ENCODE measurements at places on chromosomes 4 and X.

DNA sequence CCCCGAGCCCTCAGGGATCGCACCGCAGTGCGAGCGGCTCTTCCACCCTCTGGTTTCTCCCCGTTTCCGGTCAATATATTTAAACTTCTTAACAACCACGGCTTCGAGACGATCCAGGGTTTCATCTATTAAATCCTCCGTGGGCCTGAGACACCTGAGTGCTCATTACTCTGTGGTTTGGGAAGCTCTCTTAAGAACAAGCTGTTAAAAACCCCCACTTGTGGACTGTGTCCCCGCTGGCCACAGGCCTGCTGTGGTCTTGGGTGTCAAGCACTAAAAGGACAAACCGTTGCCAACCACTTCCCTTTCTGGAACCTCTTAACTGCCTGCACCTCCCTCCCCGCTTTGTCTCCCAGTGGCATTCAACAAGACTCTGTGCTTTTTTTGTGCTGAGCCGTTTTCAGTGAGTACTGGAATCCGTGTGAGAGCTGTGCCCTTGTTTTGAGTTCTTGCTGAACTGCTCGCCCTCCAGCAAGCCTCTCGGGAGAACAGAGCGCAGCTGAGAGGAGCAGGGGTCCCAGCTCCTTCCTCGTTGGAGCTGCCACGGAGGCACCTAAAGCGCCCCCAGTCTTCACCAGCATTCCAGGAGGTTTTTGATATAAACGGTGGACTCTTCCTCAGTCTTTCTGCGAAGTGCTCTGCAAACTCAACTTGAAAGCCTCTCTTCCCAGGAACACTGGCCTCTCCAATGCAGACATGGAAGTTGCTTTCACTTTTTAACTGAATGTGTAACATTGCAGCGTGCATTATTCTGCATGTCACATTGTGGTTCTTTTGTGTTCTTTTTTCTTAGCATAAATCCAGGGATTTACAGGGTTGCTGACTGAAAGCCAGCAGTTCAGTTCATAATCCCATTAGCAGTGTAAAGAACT, 691 bp upstream of the IGFBP7 start:
- peaks cover 17% of the 10 kb centered on the region for H3K27me3 ChIP-seq
- H3K4me3 ChIP-seq: peak overlapping the region; percentile 91
- H3K36me3 ChIP-seq: peaks cover 3% of the 10 kb centered on the region
- H3K4me1 ChIP-seq: peaks cover 7% of the 10 kb centered on the region
- no peak overlapping the region for H3K27ac ChIP-seq

DNA sequence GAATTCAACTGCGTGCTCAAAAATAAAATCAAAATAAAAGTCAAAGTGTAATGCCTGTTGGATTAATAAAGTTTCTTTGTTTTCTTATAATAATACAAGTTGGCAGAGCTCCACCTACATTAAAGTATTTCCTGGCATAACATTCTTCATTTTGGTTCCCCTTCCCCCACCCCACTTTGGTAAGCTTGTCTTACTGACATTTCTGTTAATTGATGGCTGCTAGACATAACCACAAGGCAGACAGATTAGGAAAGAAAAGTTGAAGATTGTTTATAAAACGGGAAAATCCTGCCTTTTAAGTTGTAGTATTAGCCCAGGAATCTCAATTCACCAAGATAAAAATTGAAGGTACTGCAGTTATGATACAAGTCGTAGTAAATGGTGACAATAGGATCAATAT, 246.5 kb upstream of the RPS6KA3 start:
- no peak overlapping the region for H3K4me3 ChIP-seq
- H3K4me1 ChIP-seq: no peaks in the 10 kb centered on the region
- DNase-seq: no peak
- no peaks in the 10 kb centered on the region for H3K36me3 ChIP-seq

- no peaks in the 10 kb centered on the region for H3K4me1 ChIP-seq
- H3K4me3 ChIP-seq: no peak overlapping the region
- H3K27me3 ChIP-seq: no peaks in the 10 kb centered on the region
- H3K27ac ChIP-seq: no peak overlapping the region
Observed at GRCh38 chr4:141021397-141022110, 111.7 kb downstream of the RNF150 start.

- DNase-seq: no peak
- H3K36me3 ChIP-seq: no peaks in the 10 kb centered on the region
- no peak overlapping the region for H3K4me3 ChIP-seq
- H3K27me3 ChIP-seq: no peaks in the 10 kb centered on the region
- no peaks in the 10 kb centered on the region for H3K4me1 ChIP-seq
- no peak overlapping the region for H3K27ac ChIP-seq
Observed at GRCh38 chr4:92074839-92075238, 228.9 kb upstream of the GRID2 start.

DNA sequence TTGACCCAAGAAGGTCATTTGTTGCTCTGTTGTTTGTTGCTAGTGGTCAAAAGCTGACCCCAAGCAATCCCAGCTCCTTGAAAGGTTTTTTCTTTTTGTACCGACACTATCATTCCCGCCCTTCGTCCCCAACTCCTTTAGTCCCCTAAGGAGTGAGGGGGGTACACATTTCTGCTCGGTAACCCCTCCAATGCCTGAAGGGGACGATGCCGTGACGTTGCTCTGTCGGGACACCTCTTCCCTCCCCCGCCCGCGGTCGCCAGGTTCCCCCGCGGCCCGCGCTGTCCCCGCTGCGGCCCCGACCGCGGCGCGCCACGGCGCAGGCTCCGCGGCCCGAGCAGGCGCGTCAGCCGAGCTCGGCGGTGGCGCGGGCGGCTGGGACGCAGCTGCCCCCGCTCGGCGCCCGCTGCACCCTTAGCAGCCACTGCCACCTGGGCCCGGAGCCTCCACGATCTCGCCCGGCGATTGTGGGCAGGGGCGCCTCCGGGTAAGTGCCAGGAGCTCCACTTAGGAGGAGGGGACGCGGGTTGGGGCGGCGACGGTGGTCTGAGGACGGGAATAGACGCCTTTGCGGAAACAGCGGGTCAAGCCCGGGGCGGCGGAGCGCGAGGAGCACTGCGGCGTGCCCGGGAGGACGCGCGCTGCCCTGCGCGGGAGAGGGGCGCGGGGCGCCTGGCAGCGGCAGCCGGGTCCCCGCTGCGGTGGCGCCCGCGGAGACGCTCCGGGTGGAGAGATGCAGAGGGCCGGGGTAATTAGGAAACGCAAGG, at the start of gene GLRB:
TSS of gene GLRB (plus strand) at position 340 of the 767 bp plus-strand sequence. CDS start 1,875 bp downstream, outside the sequence.
- H3K27me3 ChIP-seq: peaks cover 2% of the 10 kb centered on the region
- no peak within 1 kb of the TSS for H3K27ac ChIP-seq
- H3K4me3 ChIP-seq: peak within 1 kb of the TSS; percentile 47
- no peaks in the 10 kb centered on the region for H3K4me1 ChIP-seq
- no peak for DNase-seq
- no peaks in the 10 kb centered on the region for H3K36me3 ChIP-seq

DNA sequence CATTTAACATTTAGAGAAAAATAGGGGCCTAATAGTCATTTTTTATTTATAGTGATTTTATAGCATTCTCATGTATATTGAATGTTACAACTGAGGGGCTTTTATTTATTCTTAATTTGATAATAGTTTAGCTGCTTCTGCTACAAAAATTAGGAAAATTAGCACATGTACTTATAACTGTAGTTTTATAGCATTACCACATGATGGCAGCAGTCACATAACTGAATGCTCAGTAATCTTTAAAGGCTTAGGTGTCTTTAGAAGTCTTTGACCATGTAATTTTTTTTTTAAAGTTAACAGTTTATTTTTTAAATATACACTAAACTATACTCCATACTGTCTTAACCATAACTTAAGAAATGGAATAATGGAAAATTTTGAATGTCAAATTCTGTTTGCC, 136.6 kb downstream of the STAG2 start:
- no peak overlapping the region for H3K4me3 ChIP-seq
- no peak overlapping the region for H3K27ac ChIP-seq
- H3K4me1 ChIP-seq: no peaks in the 10 kb centered on the region
- H3K27me3 ChIP-seq: no peaks in the 10 kb centered on the region

Data from iPS DF 6.9 (cell line).